Activated CD4-positive, alpha-beta memory T cell treated with anti-CD3 and anti-CD28 coated beads for 36 hours (primary cell): ENCODE measurements at places on chromosomes 1 and 21. TPM values are rescaled to one million over a fixed set of nuclear protein-coding genes. Genes with fewer than 3 reads are reported as not detected.
A peak's percentile ranks its signal among the peaks of the same experiment; 100 is the strongest.

DNA sequence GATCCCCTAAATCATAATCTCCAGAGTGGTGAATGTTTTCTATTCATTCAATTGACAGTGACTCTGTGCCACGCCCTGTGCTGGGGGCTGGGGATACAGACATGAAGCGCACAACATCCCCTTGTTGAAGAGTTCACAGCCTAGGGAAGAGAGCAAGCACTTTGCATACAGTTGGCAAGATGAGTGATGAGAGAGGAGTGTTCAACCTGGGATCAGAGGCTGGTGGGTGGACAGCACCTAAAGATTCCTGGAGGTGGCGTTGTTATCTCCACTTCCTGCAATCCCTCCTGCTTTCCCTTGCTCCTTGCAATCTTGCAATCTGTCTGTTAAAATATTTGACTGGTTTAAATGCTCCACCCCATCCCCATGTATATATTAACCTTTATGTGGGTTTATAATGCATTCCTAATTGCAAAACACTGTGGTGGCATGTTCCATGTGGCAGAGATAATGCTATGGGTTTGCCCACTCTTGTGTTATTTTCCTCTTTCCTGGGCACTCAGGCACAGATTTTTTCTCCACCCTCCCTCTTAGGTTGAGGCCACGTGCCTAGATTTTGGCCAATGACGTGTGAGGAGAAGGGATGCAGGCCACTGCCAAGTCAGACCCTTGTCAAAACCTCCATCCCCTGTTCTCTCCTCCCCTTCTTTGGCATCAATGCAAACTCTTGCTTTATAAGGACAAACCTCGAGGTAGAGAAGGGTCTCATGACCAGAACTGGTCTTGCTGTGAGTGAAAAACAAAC lies 36.2 kb upstream of the GADD45A start:
- no peak for DNase-seq
- H3K27ac ChIP-seq, result no peak overlapping the region
- H3K4me1 ChIP-seq, result no peaks in the 10 kb centered on the region

The SLC44A3 gene
- total RNA-seq, result 0.21 TPM

The FHAD1 gene
- total RNA-seq, result not detected

The CTPS1 gene
- total RNA-seq, result 78.0 TPM

- peaks cover 4% of the 10 kb centered on the region for H3K4me1 ChIP-seq
- no peak for DNase-seq
- H3K27ac ChIP-seq, result no peak overlapping the region
- peaks cover 3% of the 10 kb centered on the region for H3K36me3 ChIP-seq
- H3K4me3 ChIP-seq, result no peak overlapping the region
- no peaks in the 10 kb centered on the region for H3K27me3 ChIP-seq
Measured at GRCh38 chr1:65026235-65026634, 59.9 kb upstream of the JAK1 start.

The PRRX1 gene
- not detected for total RNA-seq

GRCh38 chr1:119081267-119081666 lies 59.2 kb downstream of the WARS2 start:
- DNase-seq, result no peak
- H3K4me1 ChIP-seq, result no peaks in the 10 kb centered on the region
- peaks cover 31% of the 10 kb centered on the region for H3K36me3 ChIP-seq
- H3K27me3 ChIP-seq, result no peaks in the 10 kb centered on the region

DNA sequence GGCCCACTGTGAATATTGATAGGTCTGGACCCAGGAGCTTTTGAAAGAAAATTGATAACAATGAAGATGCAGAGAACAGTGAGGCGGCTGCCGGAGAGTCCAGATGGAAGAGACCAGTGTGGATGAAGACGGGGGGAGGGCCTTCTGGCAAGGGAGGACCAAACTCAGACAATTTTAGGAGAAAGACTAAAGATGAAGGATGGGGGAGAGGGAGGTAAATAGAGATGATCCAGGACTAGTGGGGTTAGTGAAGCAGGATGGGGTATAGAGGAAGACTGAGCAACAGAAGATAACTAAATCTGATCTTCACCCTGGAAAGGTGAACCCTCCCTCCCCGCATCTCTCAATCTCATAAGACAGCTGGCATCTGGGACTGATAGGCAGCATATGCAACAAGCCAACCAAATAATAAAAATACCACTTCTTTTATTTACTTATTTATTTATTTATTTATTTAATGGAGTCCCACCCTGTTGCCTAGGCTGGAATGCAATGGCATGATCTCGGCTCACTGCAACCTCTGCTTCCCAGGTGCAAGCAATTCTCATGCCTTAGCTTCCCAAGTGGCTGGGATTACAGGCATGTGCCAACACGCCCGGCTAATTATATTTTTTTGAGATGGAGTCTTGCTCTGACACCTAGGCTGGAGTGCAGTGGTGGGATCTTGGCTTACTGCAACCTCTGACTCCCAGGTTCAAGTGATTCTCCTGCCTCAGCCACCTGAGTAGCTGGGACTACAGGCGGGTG lies 10.5 kb downstream of the EIF3I start:
- no peak overlapping the region for H3K4me3 ChIP-seq
- no peak for DNase-seq
- no peak overlapping the region for H3K27ac ChIP-seq
- no peaks in the 10 kb centered on the region for H3K27me3 ChIP-seq

- H3K27me3 ChIP-seq, result peaks cover 16% of the 10 kb centered on the region
- H3K4me1 ChIP-seq, result peaks cover 6% of the 10 kb centered on the region
- H3K4me3 ChIP-seq, result peak within 1 kb of the TSS; percentile 65
- no peak for DNase-seq
Measured at GRCh38 chr1:109740615-109741373, at the start of gene GSTM3. GSTM3 (minus strand) TSS chr1:109741038; CDS start chr1:109740287, 751 bp downstream.
